ENCODE measurements at places on chromosomes 1 and 21.

DNA sequence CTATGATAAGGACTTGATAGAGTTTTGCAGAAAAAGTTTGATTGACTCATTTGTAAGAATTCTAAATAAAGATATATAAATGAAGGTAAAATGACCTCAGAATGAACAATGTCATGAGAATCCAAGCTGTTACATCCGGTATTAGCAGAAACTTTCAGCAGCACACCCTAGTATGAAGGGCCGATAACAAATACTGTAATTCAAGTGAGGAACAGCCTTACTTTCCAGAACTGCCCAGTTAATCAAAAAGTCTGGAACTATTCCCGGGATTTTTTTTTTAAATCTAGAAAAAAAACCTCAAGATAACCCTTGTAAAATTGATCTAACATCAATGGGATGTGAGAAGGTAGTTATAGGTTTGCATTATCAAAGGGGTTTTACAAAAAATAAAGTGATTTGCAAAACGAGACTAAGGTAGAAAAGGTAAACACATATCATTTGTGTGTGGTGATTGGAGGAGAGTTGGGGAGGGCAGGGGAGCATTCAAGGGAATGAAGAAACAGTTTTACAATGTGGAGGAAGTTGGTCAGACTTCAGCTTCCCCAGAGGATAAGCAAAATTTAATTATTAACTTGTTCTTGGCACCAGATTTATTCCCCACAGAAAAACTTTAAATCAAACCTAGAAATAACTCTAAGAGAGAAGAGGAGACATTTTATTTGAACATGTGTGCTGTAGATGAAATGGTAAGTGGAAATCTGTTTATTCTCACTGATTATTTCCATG, 75.9 kb upstream of the VCAM1 start:
- no peak for DNase-seq

- no peak for DNase-seq
Measured at GRCh38 chr21:46195595-46196195, 11.4 kb upstream of the SPATC1L start.

GRCh38 chr1:204250428-204251030, 36.7 kb upstream of the GOLT1A start:
- DNase-seq = no peak

DNA sequence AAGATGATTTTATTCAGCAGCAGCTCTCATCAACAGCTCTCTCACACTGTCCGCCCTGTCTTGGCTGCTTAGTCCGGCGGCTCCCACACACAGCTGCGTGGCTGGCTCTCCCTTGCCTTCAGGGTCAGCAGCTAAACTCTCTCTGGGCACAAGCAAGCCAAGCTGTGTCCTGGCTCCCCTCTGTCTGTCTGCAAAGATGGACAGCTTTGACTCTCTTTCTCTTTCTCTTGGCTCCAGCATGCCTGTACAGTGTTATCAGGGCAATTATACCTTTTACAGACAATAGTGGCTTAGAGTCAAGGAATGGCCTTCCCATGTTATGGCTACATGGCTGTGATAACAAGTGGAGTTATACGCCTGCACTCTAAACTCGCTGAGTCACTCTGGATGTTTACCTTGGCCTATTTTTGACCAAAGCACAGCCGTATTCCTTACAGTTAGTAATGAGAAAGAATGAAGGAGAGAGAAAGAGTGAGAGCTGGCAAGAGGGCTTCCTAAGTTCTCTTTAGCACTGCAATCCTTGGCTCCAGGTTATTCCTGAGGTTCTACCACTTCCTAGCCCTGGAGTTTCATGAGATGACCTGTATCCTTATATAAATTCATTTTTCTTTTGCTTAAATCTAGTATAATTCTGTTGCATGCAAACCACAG, 59.9 kb upstream of the ZSWIM5 start:
- no peak for DNase-seq

- no peak for DNase-seq
Measured at GRCh38 chr1:71427066-71427465, 346.2 kb upstream of the ZRANB2 start.

Measured in globus pallidus (tissue), 1 donor.